Glutamatergic neuron (in vitro differentiated cells): ENCODE measurements at places on chromosomes 2 and 18.

DNA sequence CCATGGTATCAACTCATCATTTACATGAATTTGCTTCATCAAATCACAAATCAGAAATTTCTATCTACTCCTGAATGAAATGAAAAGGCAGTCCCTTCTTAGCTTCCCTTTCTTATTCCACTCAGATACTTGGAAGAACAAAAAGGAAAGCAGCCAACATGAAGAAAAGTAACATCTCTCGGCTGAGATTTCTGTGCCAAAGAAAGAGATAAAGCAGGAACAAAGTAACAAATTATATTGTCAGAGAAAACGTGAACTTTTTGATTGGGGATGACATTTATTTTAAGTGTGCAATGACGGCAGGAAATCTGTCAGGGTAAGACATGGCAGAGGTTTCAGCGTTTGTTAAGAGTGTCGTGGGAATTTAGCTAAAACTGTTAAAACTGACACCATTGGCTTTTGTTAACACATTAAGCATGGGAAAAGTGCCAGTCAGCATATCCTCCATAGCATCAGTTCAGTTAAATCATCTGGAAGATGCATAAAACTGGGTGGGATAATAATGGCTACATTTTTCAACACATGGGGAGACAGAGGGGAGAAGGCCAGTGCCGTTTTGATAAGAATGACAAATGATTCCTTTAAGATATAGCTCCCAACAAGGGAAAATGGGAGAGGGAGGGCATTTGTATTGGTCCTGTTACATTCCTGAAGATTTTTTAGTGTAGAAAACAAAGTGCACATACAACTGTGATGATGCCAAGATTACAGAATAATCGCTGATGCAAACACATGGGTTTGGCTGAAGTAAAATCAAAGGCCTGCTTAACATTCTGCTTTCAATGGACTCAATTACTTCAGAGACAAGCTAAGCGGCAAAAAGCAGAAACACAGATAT is 211.6 kb downstream of the ZNF521 start:
- H3K4me1 ChIP-seq = peaks cover 48% of the 10 kb centered on the region
- H3K36me3 ChIP-seq = no peaks in the 10 kb centered on the region
- DNase-seq = no peak
- no peak overlapping the region for H3K27ac ChIP-seq
- H3K27me3 ChIP-seq = no peaks in the 10 kb centered on the region
- H3K4me3 ChIP-seq = no peak overlapping the region

GRCh38 chr2:207159002-207159401 is 6.7 kb downstream of the KLF7 start:
- peaks cover 5% of the 10 kb centered on the region for H3K36me3 ChIP-seq
- peaks cover 31% of the 10 kb centered on the region for H3K27me3 ChIP-seq
- DNase-seq = no peak
- peak overlapping the region; percentile 92 for H3K4me3 ChIP-seq

DNA sequence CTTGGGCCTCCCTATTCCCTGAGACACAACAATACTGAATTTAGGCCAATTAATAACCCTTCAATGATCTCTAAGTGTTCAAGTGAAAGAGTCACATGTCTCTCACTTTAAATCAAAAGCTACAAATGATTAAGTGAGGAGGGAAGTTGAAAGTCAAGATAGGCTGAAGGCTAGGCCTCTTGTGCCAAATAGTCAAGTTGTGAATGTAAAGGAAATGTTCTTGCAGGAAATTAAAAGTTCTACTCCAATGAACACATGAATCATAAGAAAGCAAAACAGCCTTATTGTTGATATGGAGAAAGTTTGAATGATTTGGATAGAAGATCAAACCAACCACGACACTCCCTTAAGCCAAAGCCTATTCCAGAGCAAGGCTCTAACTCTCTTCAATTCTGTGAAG is 286.9 kb downstream of the MEIS1 start:
- no peak overlapping the region for H3K27ac ChIP-seq
- H3K4me3 ChIP-seq = no peak overlapping the region
- no peaks in the 10 kb centered on the region for H3K36me3 ChIP-seq
- DNase-seq = no peak
- H3K4me1 ChIP-seq = no peaks in the 10 kb centered on the region

GRCh38 chr18:56083523-56084287 is 495.7 kb upstream of the TCF4 start:
- DNase-seq = no peak
- H3K4me1 ChIP-seq = peaks cover 20% of the 10 kb centered on the region
- H3K27ac ChIP-seq = peak overlapping the region; percentile 87
- H3K4me3 ChIP-seq = peak overlapping the region; percentile 2

DNA sequence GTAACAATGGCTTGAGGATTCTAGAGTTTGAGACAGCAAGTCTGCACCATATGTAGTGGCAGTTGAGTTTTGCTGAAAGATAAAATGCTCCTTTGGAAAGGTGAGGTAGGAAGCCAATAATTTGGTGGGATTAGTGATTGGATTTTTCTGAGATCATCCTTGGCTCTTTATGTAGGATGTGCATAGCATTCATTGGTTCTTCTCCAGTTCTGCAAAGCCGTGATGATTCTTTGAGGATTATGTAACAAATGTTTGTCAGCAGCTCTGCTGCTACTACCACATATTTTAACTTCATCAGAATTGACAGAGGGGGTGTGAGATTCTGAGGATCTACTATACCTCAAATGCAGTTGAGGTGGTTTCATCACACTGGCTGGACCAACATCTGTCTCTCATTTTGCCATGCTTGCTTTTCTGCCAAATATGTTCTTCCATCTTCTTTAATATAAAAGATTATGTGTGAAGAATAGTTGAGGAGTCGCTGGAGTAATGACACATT is 188.9 kb upstream of the RASGRP3 start:
- DNase-seq = no peak
- peaks cover 7% of the 10 kb centered on the region for H3K4me1 ChIP-seq
- H3K4me3 ChIP-seq = no peak overlapping the region
- no peak overlapping the region for H3K27ac ChIP-seq
- peaks cover 3% of the 10 kb centered on the region for H3K27me3 ChIP-seq

- H3K36me3 ChIP-seq = no peaks in the 10 kb centered on the region
- DNase-seq = no peak
- H3K27me3 ChIP-seq = no peaks in the 10 kb centered on the region
- H3K4me3 ChIP-seq = no peak overlapping the region
- no peak overlapping the region for H3K27ac ChIP-seq
Measured at GRCh38 chr2:174699993-174700766, 64.1 kb downstream of the CHRNA1 start.

DNA sequence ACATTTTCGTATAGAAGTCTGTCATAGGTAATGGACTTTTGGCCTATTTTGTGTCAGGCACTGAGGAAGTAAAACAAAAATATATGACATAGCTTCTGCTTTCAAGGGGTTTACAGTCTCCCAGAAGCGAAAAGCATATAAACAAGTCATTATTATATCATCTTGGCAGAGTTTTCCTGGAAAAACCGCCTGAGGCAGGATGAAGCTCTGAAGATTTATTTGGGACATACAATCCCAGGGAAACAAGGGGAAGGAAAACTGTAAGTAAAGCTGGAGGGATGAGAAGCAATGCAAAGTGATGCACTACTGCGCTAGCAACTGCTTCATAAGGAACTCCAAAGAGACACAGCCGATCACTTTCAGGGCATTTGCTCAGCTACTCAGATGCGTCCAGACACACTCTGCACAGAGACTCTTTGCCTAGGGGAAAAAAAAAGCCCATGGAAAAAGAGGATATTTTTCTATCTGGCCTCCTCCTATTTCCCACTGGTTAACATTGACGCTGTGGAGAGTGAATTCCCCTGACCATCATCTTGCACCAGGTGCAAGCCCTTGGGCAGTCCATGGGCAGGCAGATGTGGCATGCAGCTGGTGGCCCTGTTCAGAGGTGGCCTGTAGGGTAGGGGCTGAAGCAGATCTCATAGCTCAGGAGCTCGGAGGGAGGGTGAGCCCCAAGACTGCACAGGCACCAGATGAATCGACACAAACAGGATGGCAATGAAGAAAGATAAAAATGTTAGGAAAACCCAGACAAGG is 158.1 kb downstream of the METTL4 start:
- H3K36me3 ChIP-seq = no peaks in the 10 kb centered on the region
- DNase-seq = no peak
- H3K27ac ChIP-seq = no peak overlapping the region

DNA sequence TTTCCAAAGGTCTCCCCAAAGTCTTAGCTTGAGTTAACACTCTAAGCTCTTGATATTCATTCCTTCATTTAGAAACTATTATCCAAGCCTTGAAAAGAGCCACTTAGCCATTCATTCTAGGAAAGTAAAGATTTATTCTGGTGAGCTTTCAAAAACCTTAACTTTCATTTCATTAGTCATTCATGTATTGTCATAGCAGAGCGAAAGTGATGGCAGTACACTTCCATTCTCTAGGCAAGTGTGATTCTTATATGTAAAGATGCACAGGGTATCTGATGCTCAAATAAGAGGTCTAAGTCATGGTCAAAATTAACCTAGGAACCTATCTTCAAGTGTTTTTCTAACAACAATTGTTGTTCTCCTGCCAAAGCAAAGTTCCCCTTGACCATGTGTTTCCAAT is 553.0 kb upstream of the FANCL start:
- no peak for DNase-seq
- H3K4me3 ChIP-seq = no peak overlapping the region
- H3K27ac ChIP-seq = no peak overlapping the region
- H3K27me3 ChIP-seq = no peaks in the 10 kb centered on the region
- no peaks in the 10 kb centered on the region for H3K36me3 ChIP-seq
- H3K4me1 ChIP-seq = peaks cover 8% of the 10 kb centered on the region

DNA sequence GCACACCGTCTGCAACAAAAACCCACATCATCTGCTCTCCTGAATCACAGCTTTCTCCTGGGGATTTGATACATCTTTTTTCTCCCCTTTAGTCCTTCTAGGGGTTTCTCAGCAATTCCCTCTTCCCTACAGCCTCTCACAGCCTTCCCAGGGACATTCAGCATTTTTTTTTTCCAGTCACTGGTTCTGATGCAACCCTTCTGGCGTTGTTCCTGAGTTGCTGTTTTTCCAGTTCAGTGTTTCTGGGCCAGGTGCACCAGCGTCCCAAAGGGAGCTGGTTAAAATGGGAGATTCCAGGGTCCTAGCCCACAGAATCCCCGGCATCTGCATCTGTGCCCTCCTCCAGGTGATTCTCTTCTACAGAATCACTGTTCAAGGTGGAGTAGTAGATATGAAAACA is 36.1 kb downstream of the ADCY3 start:
- peaks cover 21% of the 10 kb centered on the region for H3K27me3 ChIP-seq
- H3K27ac ChIP-seq = peak overlapping the region; percentile 56
- peaks cover 4% of the 10 kb centered on the region for H3K36me3 ChIP-seq
- DNase-seq = no peak

GRCh38 chr2:186064507-186064906 is 325.9 kb downstream of the FSIP2 start:
- H3K27me3 ChIP-seq = no peaks in the 10 kb centered on the region
- H3K4me3 ChIP-seq = no peak overlapping the region
- no peaks in the 10 kb centered on the region for H3K36me3 ChIP-seq
- no peak for DNase-seq

- H3K4me3 ChIP-seq = no peak overlapping the region
- no peak for DNase-seq
- no peaks in the 10 kb centered on the region for H3K27me3 ChIP-seq
- no peaks in the 10 kb centered on the region for H3K36me3 ChIP-seq
- peaks cover 11% of the 10 kb centered on the region for H3K4me1 ChIP-seq
- H3K27ac ChIP-seq = no peak overlapping the region
Measured at GRCh38 chr2:148814143-148814859, 60.7 kb upstream of the KIF5C start.

- peaks cover 1% of the 10 kb centered on the region for H3K4me1 ChIP-seq
- peak overlapping the region; percentile 86 for H3K4me3 ChIP-seq
- DNase-seq = peak; percentile 52
- H3K36me3 ChIP-seq = peaks cover 24% of the 10 kb centered on the region
- H3K27ac ChIP-seq = no peak overlapping the region
- peaks cover 15% of the 10 kb centered on the region for H3K27me3 ChIP-seq
Measured at GRCh38 chr18:13136904-13137669, 81.5 kb upstream of the LDLRAD4 start.

GRCh38 chr18:33375829-33376228 is 64.7 kb downstream of the CCDC178 start:
- no peaks in the 10 kb centered on the region for H3K36me3 ChIP-seq
- no peaks in the 10 kb centered on the region for H3K4me1 ChIP-seq
- H3K27me3 ChIP-seq = no peaks in the 10 kb centered on the region
- no peak overlapping the region for H3K27ac ChIP-seq

DNA sequence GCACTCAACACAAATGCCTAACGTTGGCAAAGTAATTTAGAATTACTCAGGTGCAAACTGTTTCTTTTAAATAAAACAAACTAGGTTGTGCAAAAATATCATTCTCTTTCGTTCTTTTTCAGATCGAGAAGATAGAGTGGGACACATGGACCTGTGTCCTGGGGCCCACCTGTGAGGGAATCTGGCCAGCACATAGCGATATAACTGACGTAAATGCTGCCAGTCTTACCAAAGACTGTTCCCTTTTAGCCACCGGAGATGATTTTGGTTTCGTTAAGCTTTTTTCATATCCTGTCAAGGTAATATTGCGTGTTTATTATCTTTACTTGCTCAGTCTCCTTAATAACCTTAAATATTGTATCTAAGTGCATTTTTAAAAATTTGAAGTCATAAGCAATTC is 133.6 kb downstream of the RTN4 start:
- H3K36me3 ChIP-seq = peaks cover 6% of the 10 kb centered on the region
- no peak overlapping the region for H3K4me3 ChIP-seq
- H3K27me3 ChIP-seq = peaks cover 2% of the 10 kb centered on the region
- no peak overlapping the region for H3K27ac ChIP-seq
- DNase-seq = no peak
- no peaks in the 10 kb centered on the region for H3K4me1 ChIP-seq

DNA sequence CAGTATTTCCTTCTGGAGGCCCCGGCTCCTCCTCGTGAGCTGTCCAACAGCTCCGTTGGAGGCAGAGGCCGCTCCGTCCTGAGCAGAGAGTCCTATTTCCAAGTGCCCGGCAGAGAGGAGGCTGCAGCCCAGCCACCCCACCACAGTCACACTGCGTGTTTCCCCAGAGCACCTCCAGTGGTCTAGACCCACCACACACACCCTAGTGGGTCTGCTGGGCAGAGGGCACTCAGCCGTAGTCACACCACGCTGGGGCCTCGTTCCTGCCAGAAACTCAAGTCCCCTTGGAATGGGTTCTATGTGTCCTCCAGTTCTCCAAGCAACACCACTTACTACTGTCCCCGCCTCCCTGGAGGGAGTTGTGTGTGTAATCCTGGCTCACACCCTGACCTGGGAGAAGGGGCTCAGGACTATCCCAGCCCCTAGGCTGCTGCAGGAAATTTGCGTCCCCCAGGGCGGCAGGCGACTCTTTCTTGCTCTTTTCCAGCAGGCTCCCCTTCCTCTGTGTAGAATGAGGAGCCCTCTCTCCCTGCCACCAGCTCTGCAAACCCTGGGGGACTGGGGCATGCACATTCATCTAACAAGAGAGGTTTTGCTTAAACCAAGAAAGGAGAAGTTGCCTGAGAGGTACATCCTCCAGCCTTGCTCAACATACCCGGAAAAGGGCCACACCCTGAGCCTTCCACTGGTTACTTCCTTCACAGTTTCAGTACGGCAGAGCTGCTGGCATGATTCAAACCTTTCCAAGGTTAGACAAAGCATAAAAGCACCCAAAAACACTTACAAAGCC is 114.1 kb downstream of the NDUFA10 start:
- H3K36me3 ChIP-seq = peaks cover 5% of the 10 kb centered on the region
- peaks cover 7% of the 10 kb centered on the region for H3K27me3 ChIP-seq

GRCh38 chr18:43396266-43396665 is 119.0 kb upstream of the SYT4 start:
- no peaks in the 10 kb centered on the region for H3K27me3 ChIP-seq
- DNase-seq = no peak
- H3K4me3 ChIP-seq = no peak overlapping the region
- H3K36me3 ChIP-seq = no peaks in the 10 kb centered on the region
